Vagina (tissue), 2 donors: ENCODE measurements at places on chromosomes 4 and X.

DNA sequence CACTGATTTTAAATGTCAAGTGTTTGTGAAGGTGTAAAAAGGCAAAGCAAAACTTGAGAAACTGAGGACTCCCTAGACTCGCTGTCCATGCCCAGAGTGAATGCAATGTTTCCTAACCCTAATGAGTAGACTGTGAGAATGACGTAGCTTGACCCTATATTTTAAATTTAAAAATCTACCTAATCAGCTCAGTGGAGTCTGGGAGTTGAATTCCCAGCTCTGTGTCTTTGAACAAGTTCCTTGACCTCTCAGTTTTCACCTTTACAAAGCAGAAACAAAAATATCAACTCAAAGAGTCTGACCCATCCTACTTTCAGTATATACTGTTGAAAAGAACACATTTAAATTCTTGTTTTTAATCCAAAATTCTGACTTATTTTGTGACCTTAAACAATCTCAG, 2.3 kb downstream of the FGA start:
- no peak for DNase-seq

DNA sequence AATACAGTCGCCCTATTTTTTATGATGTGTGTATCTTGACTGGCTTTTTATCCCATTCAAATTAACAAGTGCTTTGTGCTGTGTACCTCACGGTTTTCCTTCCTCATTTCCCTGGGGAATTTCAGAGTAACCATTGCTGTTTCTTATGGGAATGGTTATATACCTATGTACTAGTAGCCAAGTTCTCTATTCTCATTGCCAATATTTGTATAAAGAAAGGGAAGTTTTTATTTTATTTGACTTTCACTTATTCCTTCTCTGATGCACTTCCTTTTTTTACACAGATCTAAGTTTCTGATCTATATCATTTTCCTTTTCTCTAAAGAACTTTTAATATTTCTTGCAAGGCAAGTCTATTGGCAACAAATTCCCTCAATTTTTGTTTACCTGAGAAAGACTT, 181.3 kb downstream of the SOWAHB start:
- DNase-seq, result no peak

DNA sequence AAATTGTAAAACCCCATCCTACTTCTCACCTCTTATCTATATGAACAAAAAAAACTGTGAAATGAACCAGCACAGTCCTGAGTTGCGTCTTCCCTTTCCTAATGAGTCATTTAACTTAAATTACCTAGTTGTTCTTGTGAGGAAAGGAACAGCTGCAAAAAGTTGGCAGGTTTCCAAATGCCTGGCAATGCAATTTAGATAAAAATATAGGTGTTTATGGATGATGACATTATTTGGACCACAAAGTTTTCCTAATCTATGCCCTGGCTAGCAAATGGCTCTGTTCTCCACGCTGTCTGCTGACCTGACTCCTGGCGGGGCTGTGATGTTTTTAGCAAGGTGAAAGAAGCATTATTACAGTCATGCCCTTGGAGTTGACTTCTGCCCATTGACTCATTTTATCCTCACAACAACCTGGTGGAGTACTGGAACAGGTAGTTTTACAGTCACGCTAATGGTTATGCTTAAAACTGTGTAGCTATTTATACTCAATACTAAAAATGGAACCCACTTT, 29.8 kb upstream of the RELL1 start:
- DNase-seq, result no peak

DNA sequence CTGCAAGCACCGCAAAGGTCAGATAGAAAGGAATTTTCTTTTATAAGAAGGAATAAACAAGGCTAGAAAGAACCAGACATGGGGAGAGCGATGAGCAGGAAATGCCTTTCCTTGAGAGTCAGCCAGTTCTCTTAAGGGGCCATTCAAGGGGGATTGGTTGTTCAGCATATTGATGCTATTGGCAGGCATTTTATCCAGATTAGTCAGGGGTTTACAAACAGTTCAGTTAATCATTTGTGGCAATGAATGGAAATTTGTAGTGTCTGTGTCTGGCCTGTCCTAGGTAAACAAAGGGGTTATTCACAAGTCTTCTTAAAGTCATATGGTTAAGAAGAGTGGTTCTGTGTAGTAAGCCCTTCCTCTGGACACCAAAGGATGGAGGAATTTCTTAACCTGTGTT, 184.7 kb upstream of the FRMPD4 start:
- no peak for DNase-seq

- DNase-seq, result no peak
Measured at GRCh38 chr4:107888237-107888636, 43.1 kb upstream of the CYP2U1 start.
